Esophagus muscularis mucosa (tissue), 4 donors: ENCODE measurements at places on chromosomes 3 and 15. TPM values are rescaled to one million over a fixed set of nuclear protein-coding genes. Genes with fewer than 3 reads are reported as not detected.

The LAMB2 gene
- 609 TPM for total RNA-seq

The SERINC4 gene
- not detected for total RNA-seq

- DNase-seq: no peak
Measured at GRCh38 chr3:149319750-149320149, 13.7 kb downstream of the TM4SF18 start.

DNA sequence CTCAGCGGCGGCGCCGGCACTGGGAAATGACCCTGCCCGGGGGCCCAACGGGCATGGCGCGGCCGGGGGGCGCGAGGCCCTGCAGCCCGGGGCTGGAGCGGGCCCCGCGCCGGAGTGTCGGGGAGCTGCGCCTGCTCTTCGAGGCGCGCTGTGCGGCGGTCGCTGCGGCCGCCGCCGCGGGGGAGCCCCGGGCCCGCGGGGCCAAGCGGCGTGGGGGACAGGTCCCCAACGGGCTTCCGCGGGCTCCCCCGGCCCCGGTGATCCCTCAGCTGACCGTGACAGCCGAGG, 172 bp downstream of the ITPKA start:
- no peak for DNase-seq

GRCh38 chr3:23071758-23072157, 131.4 kb upstream of the UBE2E2 start:
- DNase-seq: peak; percentile 82
